Naive B cell (primary cell): ENCODE measurements at places on chromosomes 3 and 15.
A peak's percentile ranks its signal among the peaks of the same experiment; 100 is the strongest.

DNA sequence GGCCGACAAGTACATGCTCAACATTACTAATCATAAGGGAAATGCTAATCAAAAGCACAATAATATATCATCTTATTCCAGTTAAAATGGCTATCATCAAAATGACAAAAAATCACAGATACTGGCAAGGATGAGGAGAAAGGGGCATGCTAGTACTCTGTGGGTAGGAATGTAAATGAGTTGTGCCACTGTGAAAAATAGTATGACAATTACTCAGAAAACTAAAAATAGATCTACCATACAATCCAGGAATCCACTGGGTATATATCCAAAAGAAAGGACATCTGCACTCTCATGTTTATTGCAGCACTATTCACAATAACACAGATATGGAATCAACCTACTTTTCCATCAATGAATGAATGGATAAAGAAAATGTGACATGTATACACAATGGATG, 1256.5 kb downstream of the SI start:
- DNase-seq, result no peak

DNA sequence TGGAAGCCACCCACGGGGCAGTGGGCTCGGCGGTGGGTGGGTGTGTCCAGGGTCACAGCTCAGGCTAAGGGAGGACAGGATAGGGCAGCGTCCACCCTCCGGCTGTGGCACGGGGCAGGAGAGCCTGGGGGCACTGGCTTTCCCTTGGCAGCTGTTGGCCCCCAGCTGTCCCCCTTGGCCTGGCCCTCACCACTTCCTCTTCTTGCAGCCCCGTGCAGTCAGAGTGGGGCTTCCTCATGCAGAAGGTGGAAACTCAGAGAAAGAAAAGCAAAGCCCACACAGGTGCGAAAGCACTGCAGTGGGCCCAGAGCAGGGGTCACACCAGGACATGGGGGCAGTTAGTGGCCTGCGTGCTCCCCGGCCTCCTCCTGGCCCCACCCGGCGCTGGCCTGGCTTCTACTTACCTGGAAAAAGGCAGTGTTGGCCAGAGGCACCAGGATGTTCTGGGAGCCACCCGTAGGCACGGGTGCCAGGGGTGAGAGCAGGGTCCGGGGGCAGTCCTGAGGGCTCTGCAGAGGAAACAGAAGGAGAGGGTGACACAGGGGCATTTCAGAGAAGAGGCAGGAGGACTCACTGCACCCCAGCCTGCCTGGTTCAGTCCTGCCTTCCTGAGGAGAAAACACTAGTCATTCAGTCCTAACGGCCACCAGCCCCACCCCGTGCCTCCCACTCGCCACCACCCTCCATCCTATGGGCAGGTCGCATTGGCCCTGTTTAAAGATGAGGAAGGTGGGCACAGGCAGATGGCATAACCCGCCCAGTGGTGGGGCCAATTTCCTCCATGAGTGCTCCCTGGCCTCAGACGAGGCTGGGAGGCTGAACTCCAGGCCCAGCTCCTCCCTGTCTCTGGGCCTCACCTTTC, 28.3 kb downstream of the PLXND1 start:
- peak; percentile 74 for DNase-seq

- DNase-seq, result no peak
Observed at GRCh38 chr3:109784852-109785631, 447.7 kb upstream of the DPPA4 start.

- no peak for DNase-seq
Observed at GRCh38 chr3:70726096-70726938, 413.9 kb upstream of the MDFIC2 start.

DNA sequence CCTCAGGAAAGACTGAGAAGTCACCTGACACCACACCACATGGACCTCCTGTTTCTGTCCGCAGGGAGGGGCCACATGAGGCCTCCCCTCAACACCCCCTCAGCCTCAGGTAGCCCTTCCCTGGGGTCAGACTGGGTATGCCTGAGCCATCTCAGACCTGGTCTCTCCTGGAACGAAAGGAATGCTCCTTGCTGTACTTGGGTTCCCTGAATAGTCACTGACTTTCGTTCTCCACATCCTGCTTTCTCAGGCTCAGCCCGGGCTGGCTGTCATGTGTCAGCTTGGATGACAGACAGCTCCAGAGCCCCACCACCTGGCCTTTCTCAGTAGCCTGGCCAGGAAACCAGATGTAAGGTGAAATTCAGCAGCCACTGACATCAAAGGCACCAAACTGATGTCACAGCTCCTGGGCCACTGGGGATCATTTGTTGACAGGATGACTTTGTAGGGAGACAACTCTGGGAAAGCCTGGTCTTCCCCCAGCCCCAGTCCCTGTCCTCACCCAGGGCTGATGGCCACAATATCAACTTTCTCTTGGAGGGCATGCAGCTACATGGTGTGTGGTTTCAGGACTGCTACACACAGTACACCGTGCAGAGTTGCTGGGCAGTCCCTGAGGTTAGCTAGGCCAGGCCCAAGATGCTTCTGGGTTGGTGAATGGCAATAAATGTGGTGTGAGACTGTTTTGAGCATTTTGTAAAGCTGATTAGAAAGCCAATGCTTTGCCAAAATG, 141.4 kb upstream of the MRPS22 start:
- no peak for DNase-seq

GRCh38 chr3:45980819-45981218, 14.8 kb downstream of the FYCO1 start:
- DNase-seq, result no peak

DNA sequence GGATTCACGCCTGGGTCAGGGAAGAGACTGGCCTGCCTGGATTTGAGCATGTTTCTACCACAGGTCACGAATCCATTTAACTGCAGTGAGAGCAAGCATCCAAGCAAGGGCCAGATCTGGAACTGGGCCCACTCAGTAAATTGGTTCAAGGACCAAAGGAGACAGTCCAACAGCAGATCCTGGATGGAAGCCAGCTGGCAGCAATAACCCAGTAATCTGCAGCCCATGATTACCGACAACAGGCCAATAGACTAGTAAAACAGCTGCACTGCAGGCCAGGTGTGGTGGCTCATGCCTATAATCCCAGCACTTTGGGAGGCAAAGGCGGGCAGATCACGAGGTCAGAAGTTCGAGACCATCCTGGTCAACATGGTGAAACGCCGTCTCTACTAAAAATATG, 11.8 kb downstream of the SAMD7 start:
- no peak for DNase-seq

GRCh38 chr3:126304704-126305103, 52.5 kb downstream of the KLF15 start:
- DNase-seq, result no peak

DNA sequence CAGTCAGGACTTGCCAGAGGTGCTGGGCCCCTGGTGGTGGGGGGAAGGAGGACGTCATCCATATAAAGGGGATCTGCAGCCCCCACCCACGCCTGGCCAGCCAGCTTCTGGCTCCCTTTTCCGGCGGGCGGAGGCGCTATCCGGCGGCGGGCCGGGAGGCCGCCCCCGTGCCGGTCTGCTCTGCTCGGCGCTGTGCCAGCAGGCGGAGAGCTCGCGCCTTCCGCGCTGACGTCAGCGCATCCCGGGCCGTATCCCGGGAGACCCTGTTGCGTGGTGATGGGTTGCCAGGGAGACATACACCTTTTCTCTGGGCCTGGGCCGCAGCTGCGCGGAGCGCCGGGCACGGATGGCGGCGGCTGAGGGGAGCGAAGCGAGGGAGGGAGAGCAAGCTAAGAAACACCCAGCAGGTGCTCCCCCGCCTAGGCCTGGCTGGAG, 1.1 kb downstream of the FAM131A start:
- no peak for DNase-seq

GRCh38 chr3:195853036-195853435, 41.3 kb upstream of the MUC4 start:
- no peak for DNase-seq

- no peak for DNase-seq
Observed at GRCh38 chr3:50924638-50925037, 249.9 kb downstream of the DOCK3 start.

GRCh38 chr3:72143966-72144717, 359.2 kb upstream of the PROK2 start:
- no peak for DNase-seq

DNA sequence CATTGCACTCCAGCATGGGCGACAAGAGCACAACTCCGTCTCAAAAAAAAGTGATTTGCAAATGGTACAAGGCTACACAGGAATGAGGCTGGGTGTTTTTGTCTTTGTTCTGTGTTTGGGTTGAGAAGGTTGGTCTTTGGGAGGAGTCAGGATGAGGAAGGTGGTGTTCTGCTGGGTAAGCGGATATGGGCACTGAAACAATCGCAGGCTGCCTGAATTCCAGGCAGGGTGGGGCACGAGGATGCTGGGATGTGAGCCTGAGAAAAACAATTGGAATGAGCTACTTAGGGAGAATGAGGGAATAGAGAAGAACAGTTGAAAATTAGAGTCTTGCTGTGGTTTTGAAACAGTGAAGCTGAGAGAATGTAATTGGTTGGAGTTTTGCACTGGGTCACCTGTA, 51.6 kb downstream of the ZBTB38 start:
- no peak for DNase-seq

- no peak for DNase-seq
Observed at GRCh38 chr15:31125061-31125460, 23.5 kb upstream of the TRPM1 start.

DNA sequence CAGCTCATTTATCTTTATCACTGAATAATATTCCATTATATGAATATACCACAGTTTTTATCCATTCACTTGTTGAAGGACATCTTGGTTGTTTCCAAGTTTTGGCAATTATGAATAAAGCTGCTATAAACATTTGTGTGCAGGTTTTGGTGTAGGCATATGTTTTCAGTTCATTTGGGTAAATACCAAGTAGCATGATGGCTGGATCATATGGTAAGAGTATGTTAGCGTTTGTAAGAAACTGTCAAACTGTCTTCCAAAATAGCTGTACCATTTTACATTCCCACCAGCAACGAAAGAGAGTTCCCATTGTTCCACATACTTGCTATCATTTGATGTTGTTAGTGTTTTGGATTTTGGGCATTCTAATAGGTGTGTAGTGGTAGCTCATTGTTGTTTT, 72.0 kb upstream of the GOLGA8J start:
- no peak for DNase-seq

GRCh38 chr15:83039206-83039605, 27.8 kb upstream of the C15orf40 start:
- no peak for DNase-seq

GRCh38 chr3:177197727-177198460, 612 bp upstream of the TBL1XR1 start:
- no peak for DNase-seq

DNA sequence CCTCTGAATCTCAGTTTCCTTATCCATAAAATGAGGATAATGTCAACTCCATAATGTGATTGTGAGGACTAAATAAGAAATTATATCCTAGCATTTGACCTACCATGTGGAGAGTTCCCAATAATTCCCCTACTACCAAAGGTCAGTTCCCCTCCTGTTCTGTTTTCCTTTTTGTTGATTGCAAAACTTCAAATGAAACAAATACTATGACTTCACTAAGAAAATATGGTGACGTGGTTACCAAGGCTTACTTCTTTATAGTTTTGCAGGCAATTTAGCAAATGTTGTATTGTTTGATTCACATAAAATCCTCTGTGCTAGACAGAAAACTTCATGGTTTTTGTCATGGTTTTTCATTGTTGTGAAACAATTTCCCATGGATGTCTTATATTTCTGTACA, 153.8 kb upstream of the RORA start:
- DNase-seq, result no peak

- DNase-seq, result peak; percentile 60
Observed at GRCh38 chr3:13461169-13462124, 18.7 kb upstream of the HDAC11 start.

DNA sequence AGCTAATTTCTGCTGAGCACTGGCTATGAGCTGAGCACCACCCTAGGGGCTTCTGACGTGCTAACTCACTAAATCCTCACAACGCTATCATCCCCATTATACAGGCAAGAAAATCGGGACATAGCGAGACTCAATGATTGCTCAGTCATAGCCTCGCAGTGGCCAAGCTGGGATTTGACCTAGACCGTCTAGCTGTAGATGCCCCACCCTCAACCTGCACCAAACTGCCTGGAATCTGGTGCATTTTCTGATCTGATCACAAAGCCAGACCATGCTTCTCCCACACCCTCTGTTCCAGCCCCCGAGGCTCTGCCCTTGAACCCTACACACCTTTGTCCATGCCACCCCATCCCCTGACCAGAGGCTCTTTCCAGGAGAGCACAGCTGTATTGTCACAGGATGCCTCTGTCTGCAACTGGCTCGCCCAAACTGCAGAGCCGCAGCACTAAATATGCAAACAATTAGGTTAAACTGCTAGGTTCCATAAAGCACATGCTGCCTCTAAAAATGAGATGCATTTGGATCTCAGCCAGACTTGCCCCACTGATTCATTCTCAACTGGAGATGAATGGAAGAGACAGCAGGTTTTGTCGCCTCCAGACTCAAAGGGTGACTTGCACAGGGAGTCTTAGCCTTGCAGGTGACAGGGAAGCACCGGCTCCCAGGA, 95.2 kb downstream of the NUP210 start:
- DNase-seq, result no peak

DNA sequence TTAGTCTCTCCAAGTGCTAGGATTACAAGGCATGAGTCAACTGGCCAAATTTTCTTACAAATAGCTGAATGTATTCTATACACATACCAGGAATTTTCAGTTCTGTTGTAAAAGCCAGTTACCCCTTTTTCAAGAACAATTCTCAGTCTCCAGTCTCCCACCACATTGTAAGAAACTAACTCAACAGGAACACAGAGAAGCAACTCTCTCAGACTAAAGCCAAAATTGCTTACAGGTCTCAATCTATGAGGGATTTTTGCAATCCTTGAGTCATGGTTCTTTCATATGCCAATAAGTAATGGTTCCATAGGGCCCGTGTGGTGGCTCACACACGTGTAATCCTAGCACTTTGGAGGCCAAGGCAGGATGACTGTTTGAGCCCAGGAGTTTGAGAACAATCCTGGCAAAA, 8.5 kb downstream of the IP6K2 start:
- DNase-seq, result no peak

DNA sequence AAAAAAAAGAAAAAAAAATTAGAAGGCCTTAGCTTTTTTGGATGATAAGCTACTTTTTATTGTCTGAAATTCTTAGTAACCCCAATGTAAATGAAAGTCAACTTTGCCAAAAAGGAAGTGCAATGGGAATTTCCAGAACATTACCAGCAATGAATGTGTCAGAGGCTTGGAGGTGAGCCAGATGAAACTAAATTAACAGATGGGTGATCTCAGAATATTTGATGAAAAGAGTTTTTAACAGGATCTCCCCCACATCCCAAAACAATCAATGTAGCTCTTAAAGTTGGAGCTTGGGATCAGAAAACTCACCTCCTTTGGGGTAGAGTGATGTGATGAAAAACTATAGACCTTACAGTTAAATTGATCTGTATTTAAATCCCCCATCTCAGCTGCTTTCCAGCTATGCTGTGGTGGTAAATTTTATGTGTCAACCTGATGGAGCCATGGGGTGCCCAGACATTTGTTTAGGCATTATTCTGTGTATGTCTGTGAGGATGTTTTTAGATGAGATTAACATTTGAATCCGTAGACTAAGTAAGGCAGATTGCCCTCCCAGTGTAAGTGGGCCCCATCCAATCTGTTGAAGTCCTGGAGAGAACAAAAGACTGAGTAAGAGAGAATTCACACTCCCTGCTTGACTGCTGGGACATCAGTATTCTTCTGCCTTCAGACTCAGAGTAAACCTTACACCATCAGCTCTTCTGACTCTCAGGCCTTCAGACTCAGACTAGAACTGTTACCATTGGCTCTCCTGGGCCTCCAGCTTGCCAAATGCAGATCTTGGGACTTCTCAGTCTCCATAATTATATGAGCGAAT, 84.3 kb upstream of the TNFSF10 start:
- no peak for DNase-seq
